ENCODE measurements at places on chromosomes 16 and 17.

- DNase-seq, result no peak
Observed at GRCh38 chr16:51271156-51271701, 120.2 kb upstream of the SALL1 start.

DNA sequence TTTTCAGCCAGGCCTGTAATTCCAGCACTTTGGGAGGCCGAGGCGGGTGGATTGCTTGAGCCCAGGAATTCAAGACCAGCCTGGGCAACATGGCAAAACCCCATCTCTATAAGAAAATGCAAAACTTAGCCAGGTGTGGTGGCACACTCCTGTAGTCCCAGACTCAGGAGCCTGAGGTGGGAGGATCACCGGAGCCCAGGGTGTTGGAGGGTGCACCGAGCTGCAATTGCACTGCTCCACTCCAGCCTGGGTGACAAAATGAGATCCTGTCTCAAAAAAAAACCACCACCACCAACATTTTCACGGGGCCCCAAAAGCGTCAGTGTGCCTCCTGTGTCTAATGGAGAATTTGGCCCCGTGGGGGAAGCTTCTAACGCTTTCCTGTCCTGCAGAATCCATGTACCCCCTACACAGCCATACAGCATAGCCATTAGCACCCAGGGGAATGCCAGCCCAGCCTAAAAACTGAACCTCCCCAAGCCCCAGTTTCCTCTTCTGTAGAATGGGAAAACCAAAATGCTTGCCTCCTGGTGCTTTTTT lies 22.2 kb upstream of the MAP3K14 start:
- DNase-seq, result no peak

DNA sequence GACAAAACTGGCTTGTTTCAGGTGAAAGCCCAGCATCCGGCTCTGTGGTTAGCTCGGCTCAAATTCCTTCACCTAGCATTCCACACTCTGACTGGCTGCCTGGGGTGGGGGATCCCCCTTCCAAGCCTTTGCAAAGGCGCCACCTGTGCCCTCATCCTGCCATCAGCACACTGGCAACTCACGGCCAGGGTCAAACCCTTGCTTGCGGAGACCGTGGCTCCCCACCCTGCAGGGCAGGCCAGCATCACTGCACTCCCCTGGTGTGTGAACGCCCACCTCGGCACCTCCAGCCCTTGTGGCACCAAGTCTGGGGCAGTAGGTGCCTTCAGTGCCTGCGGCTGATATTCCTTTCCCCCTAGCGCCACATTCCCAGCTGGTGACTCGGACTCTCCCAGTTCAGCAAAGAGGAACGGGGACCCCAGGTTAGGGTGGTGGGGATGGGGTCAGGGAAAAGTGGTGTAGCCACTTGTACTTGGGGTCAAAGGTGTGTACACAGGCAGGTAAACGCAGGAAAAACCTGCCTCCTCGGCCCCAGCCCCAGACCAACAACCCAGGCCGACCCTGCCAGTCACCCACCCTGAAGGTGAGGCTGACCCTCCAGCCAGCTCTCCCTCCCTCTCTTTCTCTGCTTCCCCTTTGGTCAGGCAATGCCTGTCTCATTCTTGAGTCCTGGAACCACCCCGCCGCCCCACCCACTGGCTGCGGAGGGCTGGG lies 1.1 kb downstream of the FLII start:
- peak; percentile 70 for DNase-seq

- no peak for DNase-seq
Observed at GRCh38 chr16:50489182-50489581, 59.0 kb upstream of the NKD1 start.

- DNase-seq, result no peak
Observed at GRCh38 chr17:61130330-61130729, 269.3 kb upstream of the TBX2 start.

GRCh38 chr17:64124609-64125008 lies 5.3 kb downstream of the ERN1 start:
- no peak for DNase-seq

GRCh38 chr16:3691761-3692160 lies 25.6 kb downstream of the TRAP1 start:
- no peak for DNase-seq

GRCh38 chr17:70414300-70414699 lies 245.0 kb downstream of the KCNJ2 start:
- DNase-seq, result no peak

- DNase-seq, result no peak
Observed at GRCh38 chr17:39130205-39130604, 21.2 kb downstream of the PLXDC1 start.

GRCh38 chr16:35154627-35155026 lies 1695.2 kb downstream of the TP53TG3F start:
- DNase-seq, result no peak

DNA sequence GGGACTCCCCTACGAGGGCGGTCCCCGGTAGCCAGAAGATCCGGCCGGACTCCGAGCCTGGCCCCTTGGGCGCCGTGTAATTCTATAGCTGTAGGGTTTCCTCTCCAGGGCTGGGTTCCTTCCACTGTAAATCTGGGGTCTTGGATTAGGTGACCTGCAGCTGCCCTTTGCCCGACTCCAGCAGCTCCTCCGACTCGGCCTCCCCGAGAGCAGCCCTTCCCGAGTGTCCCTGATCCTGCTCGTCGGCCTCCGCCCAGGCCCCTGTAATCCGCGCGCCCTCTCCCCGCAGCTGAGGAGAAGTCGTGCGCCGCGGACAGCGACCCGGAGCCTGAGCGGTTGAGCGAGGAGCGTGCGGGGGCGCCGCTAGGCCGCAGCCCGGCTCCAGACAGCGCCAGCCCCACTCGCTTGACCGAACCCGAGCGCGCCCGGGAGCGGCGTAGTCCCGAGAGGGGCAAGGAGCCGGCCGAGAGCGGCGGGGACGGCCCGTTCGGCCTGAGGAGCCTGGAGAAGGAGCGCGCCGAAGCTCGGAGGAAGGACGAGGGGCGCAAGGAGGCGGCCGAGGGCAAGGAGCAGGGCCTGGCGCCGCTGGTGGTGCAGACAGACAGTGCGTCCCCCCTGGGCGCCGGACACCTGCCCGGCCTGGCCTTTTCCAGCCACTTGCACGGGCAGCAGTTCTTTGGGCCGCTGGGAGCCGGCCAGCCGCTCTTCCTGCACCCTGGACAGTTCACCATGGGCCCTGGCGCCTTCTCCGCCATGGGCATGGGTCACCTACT lies 5.5 kb downstream of the TBX2 start:
- DNase-seq, result no peak

GRCh38 chr16:86016201-86016965 lies 117.4 kb downstream of the IRF8 start:
- DNase-seq, result no peak

DNA sequence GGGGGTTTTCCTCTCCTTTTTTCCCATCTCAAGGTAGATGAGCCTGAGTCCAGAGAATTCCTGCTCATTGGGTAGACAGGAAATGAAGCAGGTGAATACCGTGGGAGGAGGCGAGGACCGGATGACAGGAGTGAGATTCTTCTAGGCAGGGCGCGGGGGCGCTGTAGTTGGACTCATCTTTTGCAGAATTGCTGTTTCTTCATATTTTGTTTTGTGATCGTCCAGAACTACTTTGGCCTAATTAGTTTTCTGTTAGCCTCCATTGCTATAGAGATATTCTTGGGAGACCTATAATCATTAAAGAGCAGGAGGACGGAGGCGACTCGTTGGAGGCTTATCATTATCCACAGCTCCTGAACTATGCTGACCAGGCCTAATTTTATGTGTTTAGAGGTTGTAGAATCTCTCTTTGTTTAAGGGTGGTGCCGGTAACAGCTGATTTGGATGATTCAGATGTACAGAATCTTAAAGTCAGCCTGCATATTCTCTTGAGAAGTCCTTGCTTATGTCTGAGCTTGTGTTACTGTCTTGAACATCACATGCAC lies 650 bp downstream of the ATP6V0A1 start:
- peak; percentile 51 for DNase-seq

GRCh38 chr16:52191531-52192134 lies 355.3 kb downstream of the TOX3 start:
- DNase-seq, result peak; percentile 40

GRCh38 chr17:20206591-20206990 lies 197.4 kb downstream of the SPECC1 start:
- DNase-seq, result no peak

DNA sequence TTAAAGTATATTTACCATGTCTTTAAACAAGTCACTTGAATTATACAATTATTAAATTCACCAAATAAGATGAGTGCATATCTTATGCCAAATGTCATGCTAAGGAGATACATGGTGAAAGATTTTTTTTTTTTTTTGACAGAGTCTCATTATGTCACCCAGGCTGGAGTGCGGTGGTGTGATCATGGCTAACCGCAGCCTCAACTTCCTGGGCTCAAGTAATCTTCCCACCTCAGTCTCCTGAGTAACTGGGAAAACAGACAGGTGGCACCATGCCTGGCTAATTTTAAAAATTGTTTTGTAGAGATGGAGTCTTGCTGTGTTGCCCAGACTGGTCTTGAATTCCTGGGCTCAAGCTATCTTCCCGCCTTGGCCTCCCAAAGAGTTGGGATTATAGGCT lies 149.0 kb upstream of the GOT2 start:
- no peak for DNase-seq

- DNase-seq, result no peak
Observed at GRCh38 chr16:80619824-80620223, 79.0 kb downstream of the DYNLRB2 start.

DNA sequence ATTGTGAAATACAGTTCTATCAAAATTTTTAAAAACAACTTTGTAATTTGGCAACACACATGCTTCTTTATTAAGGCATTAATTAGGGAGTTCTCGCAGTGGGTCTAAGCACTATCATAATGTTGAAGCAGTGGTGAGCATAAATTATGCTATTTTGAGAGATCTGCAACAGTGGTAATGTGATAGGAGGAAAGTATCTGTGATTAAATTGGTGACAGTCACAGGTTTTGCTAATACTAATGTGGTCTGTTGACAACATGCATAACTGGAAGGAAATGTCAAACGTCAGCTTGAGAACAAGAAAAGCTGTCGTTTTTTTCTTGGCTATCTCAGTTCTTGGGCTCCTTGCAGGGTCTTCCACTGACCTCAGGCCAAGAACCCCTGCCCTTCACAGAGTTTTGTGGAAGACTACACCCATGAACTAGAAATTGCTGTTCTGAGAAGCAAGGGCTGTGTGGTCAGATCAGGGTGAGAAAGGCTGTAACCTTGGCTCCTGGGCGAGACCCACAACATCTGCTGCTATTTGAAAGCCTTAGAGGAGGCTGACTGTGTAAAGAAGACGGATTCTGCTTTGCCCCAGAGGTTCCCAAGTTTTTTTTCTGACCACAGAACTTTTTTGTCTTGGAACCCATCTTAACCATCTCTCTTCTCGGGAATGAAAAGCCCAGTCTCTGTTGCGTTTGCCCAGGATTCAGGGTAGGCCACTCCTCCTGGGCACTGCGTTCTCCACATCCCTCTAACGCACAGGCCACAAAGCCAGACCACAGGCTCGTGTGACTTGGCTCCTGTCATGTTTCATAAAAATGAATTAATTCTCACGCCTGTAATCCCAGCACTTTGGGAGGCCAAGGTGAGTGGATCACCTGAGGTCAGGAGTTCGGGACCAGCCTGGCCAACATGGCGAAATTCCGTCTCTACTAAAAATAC lies 13.9 kb downstream of the ATP2A1 start:
- DNase-seq, result no peak

GRCh38 chr17:81941484-81942166 lies 4.5 kb upstream of the PYCR1 start:
- DNase-seq, result peak; percentile 77

GRCh38 chr17:3917391-3917931 lies 1.2 kb upstream of the P2RX1 start:
- DNase-seq, result peak; percentile 78

DNA sequence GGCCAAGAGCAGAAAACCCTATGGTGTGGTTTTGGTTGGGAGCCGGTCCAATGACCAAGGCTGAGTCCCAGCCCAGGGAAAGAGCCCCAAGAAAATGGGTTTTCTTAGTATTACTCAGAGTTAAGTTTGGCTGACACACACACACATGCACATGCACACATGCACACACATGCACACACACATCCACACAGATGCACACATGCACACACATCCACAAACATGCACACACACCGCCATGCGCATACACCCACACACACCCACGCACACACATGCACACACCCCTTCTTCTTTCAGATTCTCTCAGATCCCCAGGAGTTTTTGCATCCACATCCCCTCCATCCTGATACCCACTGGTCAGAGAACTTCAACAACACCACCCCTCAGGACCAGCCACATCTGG lies 9.1 kb downstream of the ABCC12 start:
- DNase-seq, result no peak

DNA sequence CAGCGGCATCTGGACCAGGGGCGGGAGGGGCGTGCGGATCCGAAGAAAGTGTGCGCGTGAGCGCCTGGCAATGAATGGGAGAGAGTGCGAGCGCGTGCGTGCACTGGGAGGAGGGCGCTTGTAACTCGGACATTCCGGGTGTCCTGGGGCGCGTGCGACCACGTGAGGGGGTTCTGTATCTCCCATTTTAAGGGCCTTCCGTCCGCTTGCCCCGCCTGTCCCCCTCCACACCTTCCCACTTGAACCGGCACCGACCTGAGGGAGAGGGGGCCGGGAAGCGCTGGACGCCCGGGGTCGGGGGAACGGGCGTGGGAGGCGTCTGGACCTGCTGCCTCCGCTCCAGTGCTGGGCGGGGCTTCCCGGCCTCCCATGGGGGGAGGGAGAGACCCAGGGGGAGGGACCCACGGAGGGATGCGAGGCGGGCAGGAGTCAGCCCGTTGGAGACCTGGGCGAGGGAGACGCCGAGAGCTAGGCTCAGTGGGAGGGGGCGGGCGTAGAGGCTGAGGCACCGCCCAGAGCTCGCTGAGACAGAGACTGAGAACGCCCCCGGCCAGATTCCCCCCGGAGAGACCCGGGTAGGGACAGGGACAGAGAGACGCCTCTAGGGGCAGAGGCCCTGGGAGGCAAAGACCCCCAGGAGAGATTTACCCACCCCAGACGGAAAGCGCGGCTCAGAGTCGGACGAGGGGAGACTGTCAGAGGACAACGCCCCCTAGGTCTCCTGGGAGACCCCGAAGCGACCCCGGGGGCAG lies at the start of gene KREMEN2:
Gene KREMEN2 (plus strand): TSS at position 553 of the 752 bp plus-strand sequence. CDS start 246 bp downstream, outside the sequence.
- no peak for DNase-seq
